ENCODE measurements at places on chromosomes 2 and 18. TPM values are rescaled to one million over a fixed set of nuclear protein-coding genes. Genes with fewer than 3 reads are reported as not detected.

Gene ABCB11
- total RNA-seq, result 0.05 TPM

Gene LIMS3
- total RNA-seq, result 0.59 TPM

Gene GPR39
- total RNA-seq, result not detected

Gene KCNS3
- not detected for total RNA-seq

Gene CREG2
- 0.24 TPM for total RNA-seq

Gene PXDN
- 2.5 TPM for total RNA-seq

Gene ZNF521
- not detected for total RNA-seq

Gene PKDCC
- not detected for total RNA-seq

Gene LHCGR
- not detected for total RNA-seq

Gene IL37
- 0.39 TPM for total RNA-seq

Gene FOXD4L1
- 0.10 TPM for total RNA-seq

Gene FBXO41
- 16.6 TPM for total RNA-seq

Gene AKAIN1
- total RNA-seq, result not detected

Gene MAP3K20
- 20.6 TPM for total RNA-seq

Gene SPC25
- 21.4 TPM for total RNA-seq

Gene TGFA
- 0.05 TPM for total RNA-seq

Gene ERICH2
- total RNA-seq, result not detected

Gene ZNF385B
- total RNA-seq, result not detected

Gene CNDP1
- 0.20 TPM for total RNA-seq

Gene ATP8B1
- total RNA-seq, result not detected

Gene NABP1
- total RNA-seq, result 82.4 TPM

Gene YPEL5
- total RNA-seq, result 34.7 TPM

Gene ANKRD30BL
- total RNA-seq, result not detected

Gene SCYGR4
- total RNA-seq, result not detected

Gene CNGA3
- total RNA-seq, result not detected

Gene AP1S3
- 9.8 TPM for total RNA-seq

Gene TMEM247
- total RNA-seq, result not detected

Gene MRPL30
- total RNA-seq, result 22.7 TPM

Gene EML6
- total RNA-seq, result 0.54 TPM

Gene LIPG
- not detected for total RNA-seq

Gene CBLN2
- not detected for total RNA-seq

Gene EFR3B
- 0.07 TPM for total RNA-seq

Gene TIA1
- total RNA-seq, result 148 TPM

Gene FAM161A
- 2.5 TPM for total RNA-seq

Gene PPP1R1C
- total RNA-seq, result not detected

Gene PLCL1
- total RNA-seq, result 2.5 TPM

Gene PHLPP1
- total RNA-seq, result 8.1 TPM

Gene INHBB
- total RNA-seq, result not detected

Gene DNER
- total RNA-seq, result not detected

Gene CCDC121
- total RNA-seq, result 1.0 TPM

Gene RGPD4
- not detected for total RNA-seq

Gene ZAP70
- 346 TPM for total RNA-seq

Gene ERBB4
- total RNA-seq, result not detected

Gene TMSB10
- 5,889 TPM for total RNA-seq

Gene MDH1B
- total RNA-seq, result not detected

Gene VWC2L
- total RNA-seq, result not detected

Gene PAX8
- total RNA-seq, result 0.66 TPM

Gene GPR155
- total RNA-seq, result 19.2 TPM

Gene TXNDC2
- total RNA-seq, result not detected

Gene POTEE
- total RNA-seq, result 2.0 TPM

Gene STPG4
- 0.22 TPM for total RNA-seq

Gene EVA1A
- total RNA-seq, result not detected

Gene KLHL14
- total RNA-seq, result not detected

Gene GDF7
- not detected for total RNA-seq

Gene PRSS56
- not detected for total RNA-seq

Gene TDRD15
- total RNA-seq, result not detected

Gene CFAP210
- not detected for total RNA-seq

Gene ELOA2
- not detected for total RNA-seq

Gene SPATA3
- not detected for total RNA-seq
